Natural killer cell (primary cell): ENCODE measurements at places on chromosomes 2 and 18. TPM values are rescaled to one million over a fixed set of nuclear protein-coding genes. Genes with fewer than 3 reads are reported as not detected.
A peak's percentile ranks its signal among the peaks of the same experiment; 100 is the strongest.

The GCC2 gene
- 89.6 TPM for total RNA-seq

The ALLC gene
- total RNA-seq: not detected

The GALNT13 gene
- not detected for total RNA-seq

The LBH gene
- 158 TPM for total RNA-seq

The FAM237A gene
- total RNA-seq: not detected

The LHCGR gene
- total RNA-seq: not detected

The UGT1A4 gene
- total RNA-seq: not detected

The CDH19 gene
- total RNA-seq: not detected

The INHBB gene
- 0.07 TPM for total RNA-seq

The ASTL gene
- 11.3 TPM for total RNA-seq

The RGPD4 gene
- not detected for total RNA-seq

DNA sequence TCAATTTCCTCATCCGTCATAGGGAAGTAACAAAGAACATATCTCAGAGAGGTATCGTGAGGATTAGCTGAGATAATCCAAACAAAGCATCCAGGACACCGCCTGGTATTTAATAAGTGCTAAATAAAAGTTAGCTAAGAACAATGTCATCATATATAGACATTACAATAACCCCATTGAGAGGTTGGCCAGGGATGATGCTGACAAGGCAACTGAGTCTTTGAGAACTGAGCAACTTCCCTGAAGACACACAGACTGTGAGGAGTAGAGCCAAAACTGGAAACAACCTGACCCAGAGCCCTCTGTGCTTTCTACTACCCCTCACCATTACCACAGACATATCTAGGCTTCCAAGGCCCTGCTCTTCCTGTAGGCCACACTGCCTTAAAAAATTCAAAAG lies 1.6 kb upstream of the DCTN1 start:
- H3K4me1 ChIP-seq: peaks cover 20% of the 10 kb centered on the region
- H3K4me3 ChIP-seq: no peak overlapping the region
- peaks cover 18% of the 10 kb centered on the region for H3K36me3 ChIP-seq
- DNase-seq: no peak
- H3K27me3 ChIP-seq: no peaks in the 10 kb centered on the region

DNA sequence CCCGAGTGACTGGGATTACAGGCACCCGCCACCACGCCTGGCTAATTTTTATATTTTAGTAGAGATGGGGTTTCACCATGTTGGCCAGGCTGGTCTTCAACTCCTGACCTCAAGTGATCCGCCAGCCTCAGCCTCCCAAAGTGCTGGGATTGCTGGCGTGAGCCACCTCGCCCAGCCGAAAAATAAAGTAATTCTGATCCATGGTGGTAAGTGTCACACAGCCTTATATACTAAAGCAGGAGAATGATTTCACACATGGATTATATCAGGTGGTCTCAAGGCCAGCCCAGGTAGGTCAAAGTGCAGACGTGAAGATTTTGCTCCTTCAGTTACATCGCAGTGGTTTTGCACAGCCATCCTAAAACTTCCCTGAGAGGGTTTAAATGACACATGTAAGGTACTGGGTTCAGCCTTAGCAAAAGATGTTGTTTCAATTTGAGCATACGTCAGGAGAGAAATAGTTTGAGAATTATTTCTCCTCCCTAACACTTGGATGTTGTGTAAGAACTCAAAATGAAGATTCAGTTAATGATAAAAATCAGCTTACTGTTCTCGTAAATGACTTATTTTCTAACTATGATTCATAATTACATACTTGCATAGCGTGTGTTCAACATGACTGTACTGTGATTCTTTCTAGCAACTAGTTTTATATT lies 93.0 kb upstream of the SLC39A10 start:
- no peaks in the 10 kb centered on the region for H3K27me3 ChIP-seq
- H3K4me3 ChIP-seq: no peak overlapping the region
- H3K36me3 ChIP-seq: no peaks in the 10 kb centered on the region
- H3K4me1 ChIP-seq: peaks cover 43% of the 10 kb centered on the region

- H3K36me3 ChIP-seq: no peaks in the 10 kb centered on the region
- H3K27ac ChIP-seq: no peak overlapping the region
- H3K4me3 ChIP-seq: no peak overlapping the region
- H3K27me3 ChIP-seq: no peaks in the 10 kb centered on the region
These were observed 129.2 kb downstream of the MYCN start for GRCh38 chr2:16069663-16069932.

DNA sequence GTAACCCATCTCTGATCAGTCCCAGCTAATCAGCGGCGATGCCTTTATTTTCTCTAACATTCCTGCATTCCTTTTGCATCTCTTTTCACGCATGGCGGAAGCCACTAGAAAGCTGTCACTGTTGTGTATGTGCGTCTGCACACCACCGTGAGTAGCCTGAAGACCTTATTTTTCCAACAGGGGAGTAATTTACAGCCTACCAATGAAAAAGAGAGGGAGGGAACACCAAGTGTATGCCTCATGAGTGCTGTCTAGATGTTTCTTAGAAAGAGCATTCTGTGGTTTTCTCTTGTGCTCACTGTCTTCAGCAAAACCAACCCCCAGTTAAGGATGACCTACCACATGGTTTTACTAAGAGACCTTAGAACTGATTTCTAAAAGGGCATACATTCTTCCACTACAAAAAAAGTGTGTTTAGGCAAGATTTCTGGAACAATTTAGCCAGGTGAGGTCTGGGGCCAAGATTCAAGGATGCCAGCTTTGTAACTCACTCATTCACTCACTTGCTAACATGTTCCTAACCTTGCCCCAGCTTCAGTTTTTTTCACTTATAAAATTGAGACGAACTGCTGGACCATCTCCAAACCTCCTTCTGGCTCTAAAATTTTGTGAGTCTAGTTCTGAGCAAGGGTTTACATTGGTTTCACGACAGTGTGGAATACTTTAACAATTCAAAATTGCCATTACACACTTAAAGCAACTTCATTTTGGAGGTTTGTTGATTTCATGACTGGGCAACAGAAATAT lies 51.4 kb downstream of the BCL2 start:
- peaks cover 19% of the 10 kb centered on the region for H3K4me1 ChIP-seq
- H3K4me3 ChIP-seq: no peak overlapping the region
- no peak for DNase-seq
- no peaks in the 10 kb centered on the region for H3K36me3 ChIP-seq

- H3K4me3 ChIP-seq: no peak overlapping the region
- no peaks in the 10 kb centered on the region for H3K36me3 ChIP-seq
- no peaks in the 10 kb centered on the region for H3K27me3 ChIP-seq
- no peak for DNase-seq
These were observed 21.8 kb upstream of the NOSTRIN start for GRCh38 chr2:168780669-168781071.

DNA sequence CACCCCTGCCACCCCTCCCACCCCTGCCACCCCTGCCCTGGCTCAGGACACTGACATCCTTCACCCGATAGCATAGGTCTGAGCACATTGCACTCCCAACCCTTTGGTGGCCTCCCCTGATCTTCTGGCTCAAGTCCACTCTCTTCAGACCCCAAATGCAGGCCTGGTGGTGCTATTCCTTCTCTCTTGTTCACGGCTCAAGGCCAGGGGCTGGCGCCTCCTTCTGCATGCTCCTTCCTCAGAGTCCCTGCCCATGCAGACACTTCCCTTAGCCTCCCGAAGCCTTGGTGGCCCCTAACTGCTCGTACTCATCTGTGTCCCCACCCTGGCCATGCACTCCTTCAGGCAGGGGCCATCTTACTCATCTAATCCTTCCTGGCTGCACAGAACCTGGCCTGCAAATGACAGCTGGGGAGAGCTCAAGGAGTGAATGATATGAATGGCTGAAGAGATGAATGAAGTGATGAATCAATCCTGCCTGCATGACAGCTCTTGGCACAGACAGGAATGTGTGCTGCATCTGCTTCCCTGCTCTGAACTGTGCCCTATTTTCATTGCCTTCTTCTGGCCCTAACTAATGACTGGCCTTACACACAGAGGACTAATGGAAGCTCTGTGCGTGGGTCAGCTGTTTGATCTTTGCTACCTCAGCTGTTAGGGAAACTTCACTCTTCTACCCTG lies 290.8 kb downstream of the DYSF start:
- no peaks in the 10 kb centered on the region for H3K27me3 ChIP-seq
- no peaks in the 10 kb centered on the region for H3K36me3 ChIP-seq
- H3K4me1 ChIP-seq: no peaks in the 10 kb centered on the region
- no peak overlapping the region for H3K27ac ChIP-seq
- H3K4me3 ChIP-seq: no peak overlapping the region

DNA sequence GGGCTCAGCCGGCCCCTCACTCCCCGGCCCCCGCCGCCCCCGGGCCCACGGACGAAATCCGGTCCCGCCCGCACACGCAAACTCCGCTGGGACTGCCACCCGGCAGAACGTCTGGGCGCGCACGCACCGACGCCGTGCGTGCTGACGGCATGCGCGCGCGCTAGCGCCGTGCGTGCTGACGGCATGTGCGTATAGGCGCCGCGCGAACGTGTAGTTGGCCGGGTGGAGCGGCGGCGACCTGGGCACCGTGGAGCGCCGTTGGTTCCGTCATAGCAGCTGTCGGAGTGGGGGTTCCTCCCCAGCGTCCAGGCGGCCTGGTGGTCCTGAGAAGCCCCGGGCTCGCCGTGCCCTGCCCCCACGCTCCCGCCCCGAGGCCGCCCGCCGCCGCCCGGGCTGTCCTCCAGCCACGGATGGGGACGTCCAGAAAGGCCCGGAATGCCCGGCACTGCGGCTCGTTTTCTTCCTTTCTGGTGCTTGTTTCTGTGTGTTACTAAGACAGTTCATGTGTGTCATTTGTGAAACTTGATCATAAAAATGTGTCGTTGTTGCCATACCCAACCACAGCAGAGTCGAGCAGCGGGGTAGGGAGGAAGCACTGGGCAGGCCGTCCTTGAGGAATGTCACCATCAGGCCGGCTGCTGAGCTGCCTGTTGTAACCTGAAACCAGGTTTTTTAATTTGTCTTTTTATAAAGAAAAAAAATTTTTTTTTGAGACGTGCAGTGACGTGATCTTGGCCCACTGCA lies at the start of gene TXNL4A:
Gene TXNL4A, minus strand, starts transcription at position 113 of the 744 bp plus-strand sequence. CDS start 171 bp downstream, outside the sequence.
- H3K36me3 ChIP-seq: peaks cover 5% of the 10 kb centered on the region
- H3K4me1 ChIP-seq: peaks cover 24% of the 10 kb centered on the region
- H3K4me3 ChIP-seq: peak within 1 kb of the TSS; percentile 80
- DNase-seq: peak; percentile 95
- H3K27ac ChIP-seq: peak within 1 kb of the TSS; percentile 90

DNA sequence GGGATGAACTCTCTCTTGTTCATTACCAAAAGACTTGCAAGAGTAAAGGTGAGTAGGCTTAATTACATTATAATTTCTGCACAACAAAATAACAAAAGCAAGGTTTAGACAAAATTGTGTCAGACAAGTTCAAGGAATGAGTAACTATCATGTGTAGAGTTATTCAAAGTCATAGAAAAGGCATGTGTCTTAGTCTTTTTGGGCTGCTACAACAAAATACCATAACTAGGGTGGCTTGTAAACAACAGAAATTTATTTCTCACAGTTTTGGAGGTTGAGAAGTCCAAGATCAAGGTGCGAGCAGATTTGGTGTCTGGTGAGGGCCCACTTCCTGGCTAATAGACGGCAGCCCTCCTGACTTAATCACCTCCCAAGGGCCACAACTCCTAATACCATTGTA lies 37.6 kb downstream of the IL1R2 start:
- no peaks in the 10 kb centered on the region for H3K27me3 ChIP-seq
- H3K4me3 ChIP-seq: no peak overlapping the region
- no peaks in the 10 kb centered on the region for H3K36me3 ChIP-seq
- DNase-seq: no peak
- no peak overlapping the region for H3K27ac ChIP-seq
- H3K4me1 ChIP-seq: peaks cover 24% of the 10 kb centered on the region

GRCh38 chr2:220178991-220179695 lies 551.7 kb downstream of the SLC4A3 start:
- H3K4me3 ChIP-seq: no peak overlapping the region
- no peaks in the 10 kb centered on the region for H3K27me3 ChIP-seq
- no peaks in the 10 kb centered on the region for H3K4me1 ChIP-seq
- H3K27ac ChIP-seq: no peak overlapping the region
- H3K36me3 ChIP-seq: no peaks in the 10 kb centered on the region
- no peak for DNase-seq

DNA sequence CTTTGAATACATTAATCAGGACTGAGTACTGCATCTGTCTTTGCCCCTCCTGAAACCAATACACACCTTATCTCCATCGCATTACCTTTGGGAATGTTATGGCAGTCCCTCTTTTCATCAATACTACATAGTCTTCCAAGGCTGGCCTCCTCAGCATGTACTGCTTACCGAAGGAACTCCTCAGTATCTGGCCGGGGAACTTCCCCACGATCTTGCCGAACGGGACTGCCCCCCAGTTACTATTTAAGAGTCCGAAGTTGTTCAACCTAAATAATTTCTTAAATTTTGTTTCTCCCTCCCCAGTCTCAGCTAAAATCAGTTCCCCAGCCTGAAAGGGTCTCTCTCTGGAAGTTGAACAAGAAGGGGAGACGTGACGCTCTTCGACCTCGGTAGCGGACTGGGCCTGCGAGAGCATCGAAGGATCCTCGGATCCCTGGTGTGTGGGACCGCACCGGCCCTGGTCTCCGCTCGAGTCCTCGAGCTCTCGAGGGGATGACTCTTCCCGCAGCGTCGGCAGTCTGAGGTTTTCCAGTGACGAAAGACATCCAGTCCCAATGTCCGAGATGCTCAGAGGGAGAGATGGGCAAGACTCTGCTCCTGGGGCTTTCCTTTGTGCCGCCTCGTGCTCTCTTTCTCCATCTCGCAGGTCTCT lies 489 bp downstream of the TRMT61B start:
- no peak for DNase-seq
- H3K27me3 ChIP-seq: no peaks in the 10 kb centered on the region
- H3K27ac ChIP-seq: peak overlapping the region; percentile 87

DNA sequence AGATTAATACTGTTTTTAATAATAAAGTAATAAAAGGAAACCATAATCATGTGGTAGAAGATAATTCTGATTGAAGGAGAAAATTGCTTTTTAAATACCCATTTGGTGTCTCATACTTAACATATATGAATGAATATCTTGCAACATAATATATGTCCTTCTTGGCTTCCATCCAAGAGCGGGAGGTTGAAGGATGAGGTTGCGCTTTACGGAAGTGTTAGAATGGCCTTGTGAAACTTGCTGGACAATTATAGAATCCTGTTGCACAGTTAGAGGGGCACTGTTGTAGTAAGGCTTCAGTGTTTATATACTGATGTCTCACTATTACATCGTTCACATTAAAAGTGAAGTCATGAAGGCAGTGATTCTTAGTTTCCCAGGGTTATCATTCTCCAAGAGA lies 9.4 kb downstream of the INSIG2 start:
- no peak overlapping the region for H3K27ac ChIP-seq
- no peak for DNase-seq
- H3K36me3 ChIP-seq: peaks cover 12% of the 10 kb centered on the region
- peaks cover 4% of the 10 kb centered on the region for H3K4me1 ChIP-seq
- H3K4me3 ChIP-seq: no peak overlapping the region
- no peaks in the 10 kb centered on the region for H3K27me3 ChIP-seq

- no peaks in the 10 kb centered on the region for H3K36me3 ChIP-seq
- H3K4me1 ChIP-seq: peaks cover 47% of the 10 kb centered on the region
- H3K27ac ChIP-seq: no peak overlapping the region
These were observed 134.8 kb downstream of the EIPR1 start for GRCh38 chr2:3242747-3243369.
